NCI-H460 (cell line): ENCODE measurements at places on chromosomes 2 and 18.

DNA sequence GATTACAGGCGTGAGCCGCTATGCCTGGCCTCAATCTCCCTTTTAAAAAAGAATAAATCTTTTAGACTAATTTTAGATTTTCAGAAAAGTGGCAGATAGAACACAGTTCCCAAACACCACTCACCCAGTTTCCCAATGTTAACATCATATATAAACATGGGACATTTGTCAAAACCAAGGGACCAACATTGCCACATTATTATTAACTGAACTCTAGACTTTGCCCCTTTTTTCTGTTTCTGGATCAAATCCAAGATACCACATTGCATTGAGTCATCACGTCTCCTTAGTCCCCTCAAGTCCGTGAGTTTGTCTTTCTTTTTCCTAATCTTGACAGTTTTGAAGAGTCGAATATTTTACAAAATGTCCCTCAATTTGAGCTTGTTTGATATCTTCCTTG is 2.4 kb downstream of the C2orf42 start:
- DNase-seq = no peak

DNA sequence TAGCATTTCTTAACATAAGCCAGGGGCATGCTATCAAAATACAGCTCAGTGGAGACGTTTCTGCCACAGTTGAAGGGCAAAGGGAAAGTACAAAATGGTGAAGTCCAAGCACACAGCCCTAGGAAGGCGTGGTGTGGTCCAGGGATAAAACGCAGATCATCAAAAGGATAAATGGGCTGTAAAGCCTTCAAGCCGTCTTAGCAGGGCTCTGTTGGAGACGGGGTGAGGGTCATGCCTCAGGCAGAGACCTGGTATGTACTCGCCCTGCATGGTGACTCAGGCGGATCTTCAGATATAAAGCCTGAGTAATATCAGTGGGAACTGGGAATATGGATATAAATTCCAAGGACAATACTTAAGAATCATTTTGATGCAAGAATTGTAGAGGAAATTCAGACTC is 61.2 kb downstream of the NGEF start:
- no peak for DNase-seq

DNA sequence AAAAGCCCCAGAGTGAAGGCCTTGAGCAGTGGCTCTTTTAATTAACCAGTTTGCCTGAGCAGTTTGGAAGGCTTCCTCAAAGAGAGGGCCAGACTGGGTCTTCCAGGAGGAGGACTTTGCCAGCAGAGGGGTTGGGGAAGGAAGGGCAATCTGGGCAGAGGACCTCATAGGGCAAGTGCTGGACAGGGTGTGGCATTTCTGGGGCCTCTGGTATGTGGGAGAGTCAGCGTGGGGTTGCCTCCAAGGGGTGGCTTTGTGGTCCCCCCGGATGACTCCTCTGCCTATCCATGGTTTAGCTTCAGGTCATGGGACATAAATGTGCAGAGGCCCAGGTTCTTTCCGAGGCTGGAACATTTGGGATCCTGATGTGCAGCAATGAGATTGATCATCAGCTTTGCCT is 12.6 kb downstream of the GLI2 start:
- DNase-seq = no peak

DNA sequence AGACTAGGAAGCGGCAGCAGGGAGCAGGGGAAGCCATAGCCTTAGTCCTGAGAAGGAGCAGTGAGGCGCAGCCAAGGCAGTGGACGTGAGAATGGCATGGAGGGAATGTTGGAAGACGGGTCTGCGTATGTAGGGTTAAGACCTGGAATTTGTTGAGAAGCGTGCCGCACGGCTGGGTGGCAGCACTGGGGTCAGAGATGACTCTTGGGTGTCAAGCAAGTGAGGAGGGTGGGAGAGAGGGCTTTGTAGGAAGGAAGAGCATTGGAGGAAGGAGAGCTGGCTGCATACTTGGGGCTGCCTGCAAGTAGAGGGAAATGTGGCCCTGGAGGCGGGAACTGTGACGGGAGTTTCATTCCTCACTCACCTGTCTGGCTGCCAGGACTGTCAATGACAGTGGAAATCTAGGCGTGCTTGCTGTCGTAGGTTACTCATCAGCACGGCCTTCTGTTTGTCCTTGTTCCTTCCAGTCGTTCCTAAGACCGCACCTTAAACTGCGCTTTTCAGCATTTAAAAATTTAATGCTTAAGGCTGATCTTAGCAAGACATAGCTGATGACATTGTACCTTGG is 108.0 kb downstream of the ITGB1BP1 start:
- no peak for DNase-seq

- DNase-seq = no peak
Observed at GRCh38 chr18:69659142-69659651, 258.5 kb downstream of the DOK6 start.

GRCh38 chr18:58223717-58224424 is 179.8 kb downstream of the NEDD4L start:
- peak; percentile 81 for DNase-seq

DNA sequence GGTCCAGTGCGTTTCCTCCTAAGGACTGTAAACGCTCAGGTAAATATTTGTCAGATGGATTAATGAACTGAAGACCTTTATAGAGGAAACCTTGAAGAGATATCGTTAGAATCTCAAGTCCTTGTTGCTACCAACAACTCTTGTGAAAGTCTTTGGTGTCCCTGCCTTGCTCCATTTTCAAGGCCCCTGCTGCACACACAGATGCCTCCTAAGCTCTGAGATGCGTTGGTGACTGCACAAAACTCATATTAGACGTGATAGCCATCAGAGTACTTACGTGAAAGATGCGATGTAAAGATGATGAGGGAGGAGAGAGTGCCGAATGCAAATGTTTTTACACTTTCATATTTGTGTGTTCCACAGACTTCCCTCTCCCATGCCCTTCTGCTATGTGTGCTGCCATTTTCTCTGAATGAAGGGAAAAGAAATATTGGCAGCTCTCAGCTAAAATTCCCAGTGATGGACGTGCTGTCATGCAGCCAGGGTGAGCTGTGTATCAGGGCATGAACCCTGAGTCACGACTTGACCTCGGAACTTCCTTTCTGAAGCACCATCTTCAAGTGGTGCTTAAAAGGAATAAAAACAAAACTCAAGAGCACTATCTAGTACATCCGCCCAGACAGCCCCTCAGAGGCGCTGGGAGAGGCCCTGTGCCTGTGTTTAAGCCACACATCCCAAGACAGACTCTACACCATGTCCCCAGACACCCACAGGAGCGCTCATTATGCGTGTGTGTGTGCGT is 117.4 kb downstream of the FAM210A start:
- no peak for DNase-seq
